ENCODE measurements at places on chromosomes 4 and X. TPM values are rescaled to one million over a fixed set of nuclear protein-coding genes. Genes with fewer than 3 reads are reported as not detected.

Gene DMRTC1B
- not detected for total RNA-seq

Gene HGFAC
- not detected for total RNA-seq

Gene NUDT11
- 13.0 TPM for total RNA-seq

Gene LRRC66
- 0.35 TPM for total RNA-seq

Gene DUSP9
- 0.29 TPM for total RNA-seq

Gene PRAF2
- 34.6 TPM for total RNA-seq

Gene NOX1
- not detected for total RNA-seq

Gene BEX1
- 3.7 TPM for total RNA-seq
